ENCODE measurements at places on chromosomes 3 and 15.

DNA sequence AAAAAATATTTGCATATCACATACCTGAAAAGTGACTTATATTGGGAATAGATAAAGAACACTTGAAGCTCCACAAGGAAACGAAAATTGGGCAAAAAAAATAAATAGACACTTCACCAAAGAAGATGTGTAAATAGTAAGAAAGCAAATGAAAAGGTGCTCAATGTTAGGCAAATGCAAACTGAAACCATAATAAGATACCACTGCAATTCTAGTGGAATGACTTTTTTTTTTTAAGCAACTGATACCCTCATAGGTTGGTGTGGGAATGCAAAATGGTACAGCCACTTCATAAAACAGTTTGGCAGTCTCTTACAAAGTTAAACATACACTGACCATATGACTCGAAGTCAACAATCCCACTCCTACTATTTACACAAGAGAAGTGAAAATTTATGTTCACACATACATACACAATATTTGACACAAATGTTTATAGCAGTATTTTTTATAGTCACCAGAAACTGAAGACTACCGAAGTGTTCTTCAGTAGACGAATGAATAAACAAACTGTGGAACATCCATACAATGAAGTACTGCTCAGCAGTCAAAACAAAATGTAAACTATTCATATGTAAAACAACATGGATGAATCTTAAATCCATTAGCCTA is 176.3 kb downstream of the ZMAT3 start:
- DNase-seq: no peak

DNA sequence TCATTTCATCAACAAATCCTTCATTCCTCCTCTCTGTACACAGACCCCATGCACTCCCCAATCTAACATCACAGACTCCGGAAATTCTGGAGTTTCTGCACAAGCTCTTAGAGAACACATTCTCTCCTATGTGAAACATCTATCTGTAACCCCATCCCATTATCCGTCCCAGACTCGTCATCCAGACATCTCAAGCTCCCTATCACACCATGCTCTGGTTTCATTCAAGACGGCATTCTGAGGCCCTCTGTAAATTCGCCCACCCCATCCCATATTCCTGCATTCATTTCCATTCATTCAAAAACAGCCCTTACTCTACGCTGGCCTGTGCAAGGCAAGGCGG is 575 bp downstream of the LEO1 start:
- DNase-seq: no peak

DNA sequence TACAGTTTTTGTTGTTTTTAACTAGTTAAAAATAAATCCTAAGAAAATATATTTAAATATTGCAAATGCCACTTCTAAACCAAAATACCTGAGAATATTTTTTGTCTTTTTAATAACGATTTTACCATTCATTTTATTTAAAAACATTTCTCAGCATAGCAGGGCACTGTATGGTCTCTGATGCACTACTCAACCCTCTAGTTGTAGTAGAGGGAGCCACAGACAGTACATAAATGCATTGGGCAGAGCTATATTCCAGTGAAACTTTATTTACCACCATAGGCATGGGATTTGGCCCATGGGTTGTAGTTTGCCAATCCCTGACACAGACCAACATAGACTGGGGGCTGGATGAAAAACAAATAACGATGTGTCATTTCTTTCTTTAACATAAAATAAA is 214.4 kb upstream of the UBE2E1 start:
- no peak for DNase-seq

DNA sequence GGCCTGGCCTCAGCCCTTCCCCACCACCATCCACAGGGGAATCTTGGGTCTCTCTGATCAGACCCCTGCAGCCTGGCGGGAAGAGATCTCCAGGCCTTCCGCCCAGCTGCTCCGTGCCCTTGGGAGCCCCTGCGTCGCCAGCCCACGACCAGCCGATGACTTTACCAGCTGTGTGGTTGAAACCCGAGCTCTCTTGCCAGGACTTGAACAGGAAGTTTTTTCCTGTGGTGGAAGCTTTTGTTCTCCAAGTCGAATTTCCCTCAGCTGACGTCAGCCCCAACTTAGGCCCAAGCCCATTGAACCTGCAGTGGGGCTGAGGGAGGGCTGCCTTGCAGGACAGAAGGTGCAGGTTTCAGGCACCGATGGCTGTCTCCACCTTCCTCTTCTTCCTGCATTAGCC is 51.7 kb upstream of the SMAD3 start:
- peak; percentile 65 for DNase-seq

DNA sequence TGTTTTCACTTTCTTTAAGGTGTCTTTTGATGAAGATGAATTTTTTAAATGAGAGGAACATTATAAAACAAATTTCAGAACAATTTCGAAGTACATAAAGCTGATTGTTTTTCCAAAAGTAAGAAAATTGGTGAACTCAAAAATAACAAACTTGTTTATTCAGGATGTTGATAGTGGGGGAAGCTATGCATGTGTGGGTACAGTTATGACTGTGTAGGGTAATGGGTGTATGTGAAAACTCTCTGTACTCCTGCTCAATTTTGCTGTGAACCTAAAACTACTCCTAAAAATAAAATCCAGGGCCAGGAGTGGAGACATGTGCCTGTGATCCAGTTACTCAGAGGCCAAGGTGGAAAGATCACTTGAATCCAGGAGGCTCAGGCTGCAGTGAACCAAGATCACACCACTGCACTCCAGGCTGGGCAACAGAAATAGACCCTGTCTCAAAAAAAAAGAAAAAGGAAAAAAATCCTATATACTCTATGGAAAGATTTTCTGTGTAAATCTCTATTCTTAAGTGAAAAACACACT is 37.2 kb downstream of the PIK3CB start:
- DNase-seq: no peak

GRCh38 chr15:92116330-92116729 is 262.8 kb downstream of the SLCO3A1 start:
- DNase-seq: no peak

- DNase-seq: peak; percentile 13
Measured at GRCh38 chr3:16809993-16810392, 74.8 kb upstream of the PLCL2 start.

DNA sequence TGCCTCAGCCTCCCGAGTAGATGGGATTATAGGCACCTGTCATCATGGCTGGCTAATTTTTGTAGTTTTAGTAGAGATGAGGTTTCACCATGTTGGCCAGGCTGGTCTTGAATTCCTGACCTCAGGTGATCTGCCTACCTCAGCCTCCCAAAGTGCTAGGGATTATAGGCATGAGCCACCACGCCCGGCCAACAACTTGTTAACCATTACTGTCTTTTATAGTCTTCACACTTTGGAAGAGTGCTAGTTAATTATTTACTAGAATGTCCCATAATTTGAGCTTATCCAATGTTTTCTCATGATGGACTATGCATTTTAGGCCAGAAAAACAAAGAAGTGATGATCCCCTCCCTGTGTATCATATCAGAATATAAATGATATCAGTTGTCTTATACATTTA is 288.6 kb upstream of the CBLB start:
- no peak for DNase-seq

GRCh38 chr15:100249096-100249815 is 92.5 kb downstream of the ADAMTS17 start:
- no peak for DNase-seq

GRCh38 chr3:150299201-150299600 is 108.9 kb upstream of the TSC22D2 start:
- no peak for DNase-seq

- no peak for DNase-seq
Measured at GRCh38 chr3:152608696-152609594, 226.0 kb upstream of the P2RY1 start.

DNA sequence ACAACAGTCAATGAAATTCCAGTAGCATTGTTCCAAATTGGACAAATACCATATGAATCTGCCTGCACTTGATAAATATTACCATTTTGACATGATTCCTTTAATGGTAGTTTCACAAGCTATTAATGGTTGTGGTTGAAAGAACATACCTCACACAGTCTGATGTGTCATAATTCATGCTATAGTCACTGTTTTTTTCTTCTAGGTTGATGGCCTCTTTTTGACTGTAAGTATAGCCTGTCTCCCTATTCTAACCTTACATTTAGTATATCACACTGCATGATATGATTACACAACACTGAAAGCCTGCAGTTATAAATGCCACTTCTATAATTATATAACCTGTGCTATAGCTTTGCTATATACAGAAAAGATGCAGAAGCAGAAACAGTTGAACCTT is 834.1 kb downstream of the NSUN3 start:
- DNase-seq: no peak

DNA sequence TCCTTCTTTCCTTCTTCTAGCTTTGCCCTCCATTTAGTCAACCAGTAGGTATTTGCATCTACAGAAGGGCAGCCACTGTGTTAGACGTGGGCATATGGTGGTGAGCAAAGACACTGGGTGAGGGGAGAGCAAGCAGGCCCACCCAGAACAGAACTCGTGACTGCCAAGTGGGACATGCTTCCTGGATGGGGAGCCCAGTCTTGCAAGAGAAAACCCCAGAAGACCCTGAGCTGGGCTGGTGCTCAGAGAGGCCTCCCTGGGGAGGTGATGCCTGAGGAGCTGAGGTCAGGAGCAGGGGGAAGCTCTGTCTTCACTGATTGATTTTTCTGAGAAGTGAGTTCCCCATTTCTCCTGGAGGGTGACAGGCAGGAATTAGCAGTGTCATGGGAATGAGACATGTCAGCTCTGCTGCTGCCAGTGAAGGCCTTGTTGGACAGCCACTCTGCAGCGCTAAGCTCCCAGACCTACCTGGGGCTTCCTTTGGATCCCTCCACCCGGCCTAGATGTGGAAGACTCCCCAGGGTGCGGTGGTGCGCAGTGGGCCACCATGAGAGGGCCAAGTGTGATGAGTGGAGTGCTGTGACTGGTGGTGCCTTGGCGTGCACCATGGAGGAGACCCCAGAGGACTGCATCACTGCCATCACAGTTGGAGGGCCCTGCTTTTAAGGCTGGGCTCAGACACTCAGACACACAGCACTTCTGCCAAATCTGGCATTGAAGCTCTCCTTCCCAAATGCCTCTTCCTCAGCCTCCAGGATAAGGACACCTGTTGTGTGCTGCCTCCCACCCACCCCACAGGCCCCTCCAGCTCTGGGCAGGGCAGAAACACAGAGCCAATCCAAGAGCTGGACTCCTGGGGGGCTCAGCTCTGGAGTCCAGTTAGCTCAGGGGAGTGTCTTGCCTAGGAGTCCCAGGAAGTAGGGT is 40.0 kb upstream of the TOPBP1 start:
- no peak for DNase-seq

DNA sequence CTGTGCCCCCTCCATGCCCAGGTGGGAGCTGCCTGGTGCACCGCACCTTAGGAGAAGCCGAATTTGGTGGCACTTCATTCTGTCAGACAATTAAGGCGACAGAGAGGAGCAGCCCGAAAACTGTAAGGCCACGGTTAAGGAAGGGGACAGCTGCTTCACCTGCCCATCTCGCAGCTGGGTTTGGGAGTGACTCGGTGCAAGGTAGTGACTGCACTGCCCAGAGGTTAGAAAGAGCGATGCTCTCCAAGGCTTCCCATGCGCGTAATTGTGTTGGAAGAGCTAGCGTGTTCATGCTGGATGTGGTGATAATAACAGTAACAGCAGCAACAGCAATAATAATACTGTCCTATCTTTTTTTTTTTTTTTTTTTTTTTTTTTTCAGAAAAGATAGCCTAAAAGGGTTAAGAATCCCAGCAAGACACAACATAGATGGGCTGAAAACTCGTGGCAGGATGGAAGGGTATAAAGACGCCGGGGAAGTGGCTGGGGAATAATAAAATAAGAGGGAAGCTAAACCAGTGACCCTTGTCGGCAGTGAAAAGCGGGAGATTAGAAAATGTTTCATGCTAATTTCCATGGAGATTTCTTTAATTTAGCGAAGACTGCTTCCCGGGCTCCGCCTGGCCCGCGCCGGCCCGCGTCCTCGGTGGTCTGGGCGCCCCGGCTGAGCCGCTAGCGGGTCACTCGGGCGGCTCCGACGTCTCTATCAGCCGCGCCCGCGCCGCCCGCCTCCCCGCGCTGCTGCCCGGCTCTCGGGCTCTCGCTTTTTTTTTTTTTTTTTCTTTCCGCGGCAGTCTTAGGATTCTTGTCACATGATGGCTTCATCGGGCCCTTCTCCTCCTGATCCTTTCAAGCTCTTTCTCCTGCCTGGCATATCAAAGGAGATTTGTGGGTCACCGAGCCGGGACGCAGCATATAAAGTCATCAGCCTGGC is 617.1 kb downstream of the NR2F2 start:
- DNase-seq: peak; percentile 3

- peak; percentile 75 for DNase-seq
Measured at GRCh38 chr15:48946074-48946839, 17.5 kb downstream of the SHC4 start.

DNA sequence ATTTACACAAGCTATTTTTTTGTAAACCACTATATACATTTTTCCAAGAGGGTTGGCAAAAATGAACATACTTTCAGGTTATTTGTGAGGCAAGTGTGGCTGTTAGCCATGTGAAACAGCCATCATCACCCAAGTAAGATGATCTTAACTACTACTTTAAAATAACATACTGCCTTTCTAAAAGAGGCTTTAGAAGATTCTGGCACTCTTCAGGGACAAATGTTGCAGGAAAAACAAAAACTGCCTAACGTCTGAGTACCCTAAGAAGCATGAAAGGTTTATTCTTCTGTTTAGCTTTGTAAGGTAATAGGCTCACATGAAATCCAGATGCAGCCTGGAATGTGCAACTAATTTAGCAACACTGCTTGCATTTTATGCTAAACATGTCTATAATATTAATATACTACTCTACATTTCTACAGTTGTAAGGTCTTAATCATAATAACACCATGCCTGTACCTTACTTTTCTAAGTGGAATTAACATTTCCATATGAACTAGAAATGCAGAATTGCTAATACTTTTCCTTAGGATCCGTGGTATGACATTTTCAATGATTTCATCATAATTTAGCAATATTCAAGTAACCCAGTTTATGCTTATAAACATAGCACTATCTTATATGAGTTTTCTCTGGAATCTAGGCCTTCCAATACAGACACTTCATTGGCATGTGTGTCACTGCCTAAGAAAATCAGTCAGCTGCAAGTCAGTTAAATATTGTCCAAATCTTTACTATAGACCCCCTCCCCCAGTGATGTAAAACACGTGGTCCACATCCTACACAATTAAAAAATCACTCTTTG is 4.5 kb upstream of the LSAMP start:
- DNase-seq: no peak

- DNase-seq: peak; percentile 75
Measured at GRCh38 chr3:177102553-177102952, 94.7 kb downstream of the TBL1XR1 start.

- no peak for DNase-seq
Measured at GRCh38 chr3:185680231-185680630, 94.1 kb downstream of the SENP2 start.

DNA sequence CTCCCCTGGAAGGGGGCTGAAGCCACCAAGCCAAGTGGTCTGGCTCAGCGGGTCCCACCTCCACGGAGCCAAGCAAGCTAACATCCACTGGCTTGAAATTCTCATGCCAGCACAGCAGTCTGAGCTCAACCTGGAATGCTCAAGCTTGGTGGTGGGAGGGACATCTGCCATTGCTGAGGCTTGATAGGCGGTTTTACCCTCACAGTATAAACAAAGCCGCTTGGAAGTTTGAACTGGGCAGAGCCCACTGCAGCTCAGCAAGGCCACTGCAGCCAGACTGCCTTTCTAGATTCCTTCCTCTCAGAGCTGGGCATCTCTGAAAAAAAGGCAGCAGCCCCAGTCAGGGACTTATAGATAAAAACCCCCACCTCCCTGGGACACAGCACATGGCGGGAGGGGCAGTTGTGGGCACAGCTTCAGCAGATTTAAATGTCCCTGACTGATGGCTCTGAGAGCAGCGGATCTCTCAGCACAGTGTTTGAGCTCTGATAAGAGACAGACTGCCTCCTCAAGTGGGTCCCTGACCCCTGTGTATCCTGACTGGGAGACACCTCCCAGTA is 23.2 kb upstream of the IGSF10 start:
- DNase-seq: no peak
